ENCODE measurements at places on chromosomes 5 and 9. TPM values are rescaled to one million over a fixed set of nuclear protein-coding genes. Genes with fewer than 3 reads are reported as not detected.
A peak's percentile ranks its signal among the peaks of the same experiment; 100 is the strongest.

- no peak for DNase-seq
These were observed 5.9 kb upstream of the FAM13B start for GRCh38 chr5:138038826-138039225.

GRCh38 chr5:127875235-127876021, 172.2 kb downstream of the CCDC192 start:
- DNase-seq = no peak

- DNase-seq = peak; percentile 96
These were observed 2.8 kb upstream of the CCIN start for GRCh38 chr9:36166168-36166927.

DNA sequence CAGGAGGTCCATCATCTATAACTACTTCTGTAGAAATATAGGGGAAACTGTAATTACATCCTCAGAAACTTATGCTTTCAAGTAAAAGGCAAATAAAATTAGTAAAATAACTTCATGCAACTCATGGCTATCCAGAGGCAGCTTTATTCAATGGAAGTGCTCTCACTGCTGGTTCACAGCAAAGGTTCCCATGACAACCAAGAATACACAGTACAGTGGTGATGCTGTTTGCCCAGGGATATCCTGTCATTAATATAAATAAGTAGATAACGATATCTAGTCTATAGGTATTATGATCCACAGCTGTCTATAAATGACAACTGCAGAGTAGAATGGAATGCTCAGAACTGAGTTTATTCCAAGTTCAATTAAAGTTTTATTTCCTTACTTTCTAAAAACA, 390.3 kb downstream of the PDE4D start:
- no peak for DNase-seq

DNA sequence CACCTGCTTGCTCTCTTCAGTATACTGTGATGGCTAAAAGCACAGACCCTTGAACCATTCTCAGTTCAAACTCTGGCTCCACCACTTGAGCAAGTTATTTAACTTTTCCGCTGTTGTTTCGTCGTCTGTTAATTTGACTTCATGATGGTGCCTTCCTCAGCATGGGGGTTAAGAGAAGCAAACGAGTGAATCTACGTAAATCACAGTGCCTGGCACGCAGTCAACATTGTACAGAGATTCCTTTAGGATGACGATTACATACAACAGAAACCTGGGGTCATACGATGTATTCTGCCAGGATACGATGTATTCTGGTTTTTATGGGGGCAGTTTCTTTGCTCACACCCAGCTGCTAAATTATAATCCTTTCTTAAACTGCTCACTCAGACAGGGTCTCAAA, 515.6 kb downstream of the CCDC171 start:
- no peak for DNase-seq

DNA sequence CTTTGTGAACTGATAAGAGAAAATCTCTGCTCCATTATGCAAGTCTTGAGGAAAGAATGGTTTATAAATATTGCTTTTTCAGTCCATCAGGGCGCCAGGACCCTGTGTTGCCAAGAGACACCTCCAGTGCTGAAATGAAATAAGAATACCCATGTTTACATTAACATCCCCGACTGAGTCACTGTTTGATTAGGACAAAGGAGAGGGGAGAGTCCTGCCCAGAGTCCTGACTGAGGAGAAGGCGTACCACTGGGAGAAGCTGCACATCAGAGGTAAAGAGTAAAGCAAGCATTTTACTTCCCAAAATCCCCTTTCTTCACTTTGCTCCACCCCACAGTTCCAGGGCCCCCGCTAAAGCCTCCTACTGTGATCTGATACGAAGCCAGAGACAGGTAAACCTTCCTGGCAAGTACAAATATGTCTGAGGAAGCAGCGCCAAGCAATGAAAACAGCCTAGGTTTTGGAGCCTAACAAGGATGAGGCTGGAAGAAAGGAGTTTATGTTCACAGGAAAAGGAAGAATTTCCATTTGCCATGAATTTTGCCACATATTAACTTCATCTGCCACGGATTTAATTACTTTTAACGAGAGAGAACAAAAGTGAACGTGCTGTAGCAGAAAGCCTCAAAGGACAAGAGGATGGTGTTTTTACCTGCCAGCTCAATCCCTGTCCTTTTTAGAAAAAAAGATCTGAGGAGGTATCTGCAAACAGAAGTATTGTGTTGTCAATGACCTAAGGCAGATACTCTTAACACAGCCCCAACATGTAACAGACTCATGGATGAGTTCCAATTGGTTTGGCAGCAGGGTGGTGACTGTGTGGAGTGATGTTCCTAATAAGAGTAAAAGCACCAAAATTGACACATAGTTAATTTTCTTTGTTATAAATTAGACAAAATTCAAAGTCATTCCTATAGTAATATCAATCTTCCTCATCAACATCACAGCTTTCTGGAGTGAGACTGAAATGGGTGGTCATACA, 209.4 kb upstream of the TLE4 start:
- DNase-seq = no peak

PROB1 gene
- 5.1 TPM for total RNA-seq

- peak; percentile 90 for DNase-seq
These were observed 51.6 kb downstream of the ENTREP1 start for GRCh38 chr9:69376651-69377050.

ALDOB gene
- total RNA-seq = not detected

DNA sequence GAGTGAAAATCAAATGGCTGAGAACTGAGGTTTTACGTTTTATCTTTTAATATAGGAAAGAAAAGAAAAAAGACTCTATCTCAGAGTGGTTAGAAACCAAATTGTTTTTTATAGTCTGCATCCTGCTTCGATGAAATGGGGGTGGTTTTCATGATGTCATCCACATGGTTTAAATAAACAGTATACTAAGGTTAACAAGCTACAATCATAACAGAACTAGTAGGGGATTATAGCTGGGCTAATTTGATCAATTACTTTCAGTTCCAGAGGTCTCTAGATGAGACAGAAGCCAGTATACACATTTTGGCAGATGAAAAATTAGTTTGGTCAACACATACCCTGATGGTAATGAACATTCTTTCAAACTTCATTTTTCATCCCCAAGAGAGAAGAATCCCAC, 106.3 kb upstream of the SNX2 start:
- DNase-seq = no peak

GRCh38 chr5:82894716-82895115, 182.5 kb downstream of the TMEM167A start:
- no peak for DNase-seq

- no peak for DNase-seq
These were observed 70.5 kb upstream of the SPTLC1 start for GRCh38 chr9:92185681-92186080.

Measured in esophagus muscularis mucosa (tissue), 4 donors.